ENCODE measurements at places on chromosomes 5 and 9. TPM values are rescaled to one million over a fixed set of nuclear protein-coding genes. Genes with fewer than 3 reads are reported as not detected.

The LCN9 gene
- total RNA-seq: not detected

The GSN gene
- total RNA-seq: 949 TPM

The FAM240B gene
- not detected for total RNA-seq

The FREM1 gene
- total RNA-seq: 3.9 TPM

The CD14 gene
- 65.2 TPM for total RNA-seq

The RNF20 gene
- total RNA-seq: 49.1 TPM

DNA sequence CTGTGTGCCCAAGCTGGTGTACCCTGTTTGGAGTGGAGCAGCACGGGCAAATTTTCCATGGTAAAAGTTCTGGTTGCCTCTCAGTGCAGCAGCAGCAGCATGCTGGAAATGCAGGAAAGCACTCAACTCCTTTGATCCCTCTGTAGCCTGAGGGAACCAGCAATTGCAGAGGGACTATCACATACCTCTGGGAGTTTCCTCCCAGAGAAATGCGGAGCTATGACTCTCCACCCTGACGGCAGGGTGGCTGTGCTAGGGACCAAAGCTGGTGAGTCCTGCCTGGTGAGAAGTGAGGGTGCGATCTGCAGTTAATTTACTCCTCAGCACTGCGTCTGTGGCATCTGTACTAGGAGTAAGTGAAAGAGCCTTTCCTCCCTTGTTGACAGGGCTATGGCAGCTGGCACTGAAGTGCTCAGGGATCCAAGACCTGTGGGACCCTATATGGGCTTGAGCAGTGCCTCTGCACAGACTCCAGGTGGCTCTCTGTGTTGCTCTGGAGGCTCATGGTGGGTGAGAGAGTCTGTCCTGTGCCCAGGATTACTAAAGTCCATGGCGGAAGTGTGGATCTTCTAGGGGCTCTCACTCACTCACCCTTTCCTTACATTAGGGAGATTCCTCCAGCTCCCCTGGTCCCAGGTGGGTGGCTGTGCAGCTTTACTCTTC is 601.2 kb upstream of the TYRP1 start:
- no peak for DNase-seq

DNA sequence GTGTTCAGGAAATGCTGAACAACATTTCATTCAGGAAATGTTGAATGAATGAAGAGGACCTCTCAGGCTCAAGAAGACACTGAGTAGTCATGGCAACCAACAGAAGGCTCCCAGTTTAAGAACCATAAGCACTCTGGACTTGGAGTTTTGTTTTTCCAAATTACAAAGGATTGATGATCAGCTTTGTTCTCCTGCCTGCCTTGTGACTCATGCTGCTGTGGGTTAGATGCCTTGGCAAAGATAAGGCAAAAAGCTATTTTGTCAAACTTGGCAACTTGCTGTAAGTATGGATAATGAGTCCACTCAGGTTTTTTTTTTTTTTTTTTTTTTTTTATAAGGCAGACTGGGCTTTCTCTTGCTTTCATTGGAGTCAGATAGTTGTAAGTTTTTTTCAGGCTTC is 365.0 kb downstream of the TMEM232 start:
- DNase-seq: no peak

DNA sequence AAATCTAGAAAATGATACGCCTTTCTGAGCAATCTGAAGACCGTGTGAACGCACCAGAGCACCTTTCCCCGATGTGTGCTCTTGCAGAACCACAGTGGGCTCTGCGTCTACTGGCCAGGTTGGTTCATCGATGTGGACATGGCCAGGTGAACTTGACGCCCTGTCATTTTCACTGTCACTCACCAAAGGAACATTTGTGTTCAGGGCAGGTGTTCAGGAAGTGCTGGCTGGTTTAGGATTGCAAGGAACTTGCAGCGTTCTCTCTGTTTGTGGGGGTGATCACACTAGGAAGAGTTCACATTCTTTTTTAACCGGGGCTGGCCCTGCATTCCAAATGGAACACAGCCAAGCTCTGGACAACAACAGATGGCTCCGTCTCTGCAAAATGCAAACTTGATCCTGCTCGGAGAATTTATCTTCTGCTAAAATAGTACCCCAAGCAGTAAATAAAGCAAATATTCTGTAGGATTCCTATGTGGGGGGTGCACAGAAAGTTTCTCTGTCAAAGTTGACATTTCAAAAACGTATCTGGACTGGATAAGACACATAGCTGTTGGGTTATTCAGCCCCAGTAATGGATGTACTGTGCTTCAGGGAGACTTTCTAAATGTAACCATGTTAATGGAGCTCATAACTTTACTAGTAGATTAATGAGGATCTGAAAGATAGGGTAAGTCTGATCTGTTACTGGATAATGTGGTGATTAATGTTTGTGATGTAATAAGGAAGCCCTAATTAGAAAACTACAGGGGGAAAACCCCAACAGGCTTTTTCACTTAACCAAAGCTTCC is 45.7 kb upstream of the FANCC start:
- DNase-seq: no peak

DNA sequence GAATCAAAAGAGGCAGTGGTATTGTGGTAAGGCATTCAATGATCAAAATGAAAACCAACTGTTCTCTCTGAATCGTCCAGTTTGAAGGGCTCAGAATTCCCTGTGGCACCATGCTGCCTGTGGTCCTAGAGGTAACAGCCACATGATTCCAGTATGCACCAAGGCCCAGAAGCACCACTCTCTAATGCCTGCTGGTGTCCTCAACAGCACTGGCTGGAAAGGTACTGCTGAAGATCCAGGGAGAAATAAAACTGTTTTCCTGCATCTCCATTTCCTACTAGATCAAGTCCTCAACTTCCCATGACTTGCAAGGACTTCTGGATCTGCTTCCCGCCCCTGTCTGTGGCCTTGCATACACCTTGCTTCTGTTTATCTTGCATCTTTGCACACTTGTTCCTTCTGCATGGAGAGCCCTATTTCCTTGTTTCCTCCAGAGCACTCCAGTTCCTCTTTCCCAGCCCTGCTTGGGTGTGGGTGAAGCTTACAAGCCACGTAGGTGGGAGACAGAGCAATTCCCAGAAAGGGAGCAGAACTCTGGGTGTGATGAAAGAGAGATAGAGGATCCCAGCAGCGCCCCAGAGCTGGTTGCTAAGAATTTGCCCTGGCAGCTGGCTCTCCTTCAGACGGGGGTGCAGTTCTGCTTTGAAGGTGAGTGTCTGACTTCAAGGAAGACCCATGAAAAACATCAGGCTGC is 41.0 kb upstream of the EQTN start:
- no peak for DNase-seq

DNA sequence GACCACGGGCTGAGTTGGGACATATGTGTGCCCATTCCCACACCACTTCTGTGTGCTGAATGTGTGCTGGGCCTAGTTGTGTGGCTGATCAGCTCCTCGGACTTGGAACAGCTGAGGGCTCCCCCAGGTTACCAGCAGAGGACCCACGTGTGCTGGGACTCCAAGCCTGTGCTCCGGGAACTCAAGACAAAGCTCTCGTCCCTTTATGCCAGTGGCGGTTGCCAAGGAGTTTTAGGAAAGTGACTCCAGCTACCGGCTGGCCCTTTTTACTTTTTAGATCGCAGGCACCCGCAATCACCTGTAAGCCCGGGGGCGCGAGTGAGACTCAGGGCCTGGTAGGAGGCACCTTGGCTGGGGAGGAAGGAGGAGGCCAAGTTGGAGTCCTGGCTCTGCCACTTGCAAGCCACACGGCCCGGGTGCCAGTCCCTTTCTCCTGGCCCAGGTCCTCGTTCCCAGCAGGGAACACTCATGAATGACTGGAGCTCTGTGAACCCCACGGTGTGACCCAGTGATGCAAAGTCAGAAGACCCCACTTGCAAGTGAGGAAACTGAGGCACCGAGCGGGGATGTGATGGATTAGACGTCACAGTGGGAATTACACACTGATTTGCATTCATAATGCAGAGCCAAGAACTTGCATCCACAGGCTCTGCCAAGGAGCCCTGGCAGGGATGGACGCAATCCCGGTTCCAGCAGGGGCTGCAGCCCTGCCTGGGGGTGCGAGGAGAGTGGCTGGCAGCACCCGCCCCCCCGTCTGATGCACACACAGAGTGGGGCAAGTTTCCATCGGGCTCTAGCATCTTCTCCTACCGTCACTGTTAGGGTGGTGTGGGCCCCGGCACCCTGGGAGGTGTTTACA is 26.9 kb downstream of the CRB2 start:
- DNase-seq: no peak
